Effector memory CD8-positive, alpha-beta T cell (primary cell): ENCODE measurements at places on chromosomes 16 and 17.

GRCh38 chr16:78291604-78292003 is 192.2 kb downstream of the WWOX start:
- DNase-seq = no peak
- no peaks in the 10 kb centered on the region for H3K36me3 ChIP-seq
- H3K4me1 ChIP-seq = no peaks in the 10 kb centered on the region
- H3K4me3 ChIP-seq = no peak overlapping the region
- no peak overlapping the region for H3K27ac ChIP-seq
- H3K27me3 ChIP-seq = no peaks in the 10 kb centered on the region

GRCh38 chr17:81511554-81511803 is 1.1 kb downstream of the ACTG1 start:
- H3K4me1 ChIP-seq = peaks cover 57% of the 10 kb centered on the region
- H3K27me3 ChIP-seq = no peaks in the 10 kb centered on the region
- peaks cover 70% of the 10 kb centered on the region for H3K36me3 ChIP-seq
- DNase-seq = no peak
- H3K27ac ChIP-seq = peak overlapping the region; percentile 94
- peak overlapping the region; percentile 99 for H3K4me3 ChIP-seq

DNA sequence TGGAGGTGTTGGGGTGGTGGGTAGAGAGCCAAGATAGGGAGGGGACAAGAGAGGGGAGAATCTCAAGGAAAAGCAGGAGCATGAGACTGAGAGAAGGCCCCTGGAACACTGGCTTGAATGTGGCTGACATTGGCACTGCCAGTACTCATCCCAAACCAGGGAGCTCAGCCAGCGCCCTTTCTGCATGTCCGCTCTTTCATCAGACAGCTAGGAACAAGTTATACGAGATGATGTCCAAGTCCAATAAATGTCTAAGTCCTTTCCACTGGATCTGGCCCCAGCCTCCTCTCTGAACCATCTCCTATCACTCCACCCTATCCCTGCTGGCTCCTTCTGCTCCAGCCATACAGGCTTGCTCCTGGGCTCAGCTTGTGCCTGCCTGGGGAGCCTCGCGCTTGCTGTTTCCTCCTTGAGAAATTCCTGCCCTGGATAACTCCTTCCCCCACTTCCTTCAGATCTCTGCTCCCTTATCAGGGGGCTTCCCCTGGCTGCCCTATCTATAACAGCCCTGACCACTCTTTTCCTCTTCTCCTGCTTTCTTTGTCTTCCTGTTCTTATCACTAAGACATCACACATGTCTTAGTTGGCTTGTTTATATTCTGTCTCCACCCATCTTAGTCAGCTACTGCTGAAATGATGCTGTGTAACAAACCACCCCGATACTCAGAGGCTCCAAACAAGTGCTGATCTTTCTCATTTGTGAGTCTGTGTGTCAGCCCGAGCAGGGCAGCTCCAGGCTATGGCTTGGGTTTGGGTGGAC is 37.1 kb upstream of the MEOX1 start:
- H3K27me3 ChIP-seq = peaks cover 44% of the 10 kb centered on the region
- no peak overlapping the region for H3K27ac ChIP-seq
- H3K36me3 ChIP-seq = peaks cover 14% of the 10 kb centered on the region
- no peak for DNase-seq
- H3K4me3 ChIP-seq = no peak overlapping the region
- peaks cover 21% of the 10 kb centered on the region for H3K4me1 ChIP-seq

DNA sequence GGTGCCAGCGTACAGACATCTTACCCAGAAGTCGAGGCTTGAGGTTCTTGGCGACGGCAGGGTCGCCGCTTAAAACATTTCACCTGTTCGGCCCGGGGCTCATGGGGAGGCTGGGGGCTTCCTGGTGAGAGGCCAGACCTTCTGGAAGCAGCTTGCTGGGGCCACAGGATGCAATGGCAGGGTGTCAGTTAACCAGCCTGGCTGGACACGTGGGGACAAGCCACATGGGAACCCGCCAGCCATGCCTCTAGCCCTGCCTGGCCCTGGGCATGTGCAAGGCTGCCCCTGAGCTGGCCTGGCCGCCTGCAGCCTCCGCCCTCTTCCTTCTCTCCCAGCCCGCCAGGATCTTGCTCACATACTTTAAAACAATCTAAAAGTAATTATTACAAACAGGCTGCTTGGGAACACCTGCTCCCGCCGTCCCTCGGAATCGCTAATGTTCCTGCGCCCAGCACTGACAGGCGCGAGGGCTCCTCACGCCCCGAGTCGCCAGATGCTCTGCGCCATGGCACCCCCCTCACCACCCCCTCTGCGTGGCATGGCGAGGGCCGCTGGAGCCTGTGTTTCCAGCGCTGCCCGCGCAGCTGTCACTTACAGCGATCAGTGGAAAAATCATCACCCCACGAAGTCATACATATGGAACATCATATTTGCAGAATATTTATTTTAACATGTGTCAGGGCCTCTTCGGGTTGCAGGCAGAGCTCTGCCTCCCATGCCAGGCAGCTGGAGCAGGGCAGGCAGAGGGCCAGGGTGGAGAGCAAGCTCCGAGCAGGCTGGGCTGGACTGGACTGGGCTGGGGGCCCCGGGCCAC is 188.7 kb upstream of the GSE1 start:
- DNase-seq = no peak
- H3K4me1 ChIP-seq = peaks cover 5% of the 10 kb centered on the region
- peaks cover 27% of the 10 kb centered on the region for H3K27me3 ChIP-seq

DNA sequence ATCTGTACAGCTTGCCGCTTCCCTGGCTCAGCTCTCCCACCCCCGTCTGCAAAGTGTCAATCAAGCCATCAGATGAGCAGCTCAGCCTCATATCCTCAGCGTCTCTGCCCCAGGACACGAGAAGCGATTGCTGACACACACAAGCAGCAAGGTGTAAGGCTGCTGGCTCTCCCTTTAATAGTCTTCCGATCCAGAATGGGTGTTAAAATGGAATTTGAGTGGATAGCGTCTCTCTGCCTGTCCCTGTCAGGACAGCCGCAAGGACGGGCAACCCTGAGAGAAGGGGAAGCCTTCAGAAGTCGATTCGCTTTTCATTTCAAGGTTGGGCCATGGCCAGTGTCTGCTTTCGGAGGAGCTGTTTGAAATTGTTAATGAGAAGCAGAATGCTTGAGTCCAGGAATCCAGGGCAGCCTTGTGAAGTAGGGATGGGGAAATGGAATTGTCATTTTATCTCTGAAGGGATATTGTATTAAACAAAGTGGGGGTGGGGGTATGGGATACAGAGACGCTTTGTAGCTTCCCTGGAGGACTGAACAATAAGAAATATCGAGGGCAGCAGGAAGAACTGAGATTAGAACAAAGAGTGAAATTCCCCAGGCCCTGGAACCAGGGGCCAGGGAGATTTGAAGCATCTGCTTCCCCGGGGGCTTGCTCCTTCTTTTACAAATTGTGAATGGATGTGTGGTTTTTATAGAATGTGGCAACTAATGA is 4.7 kb upstream of the PIPOX start:
- DNase-seq = no peak
- no peak overlapping the region for H3K4me3 ChIP-seq
- H3K4me1 ChIP-seq = peaks cover 7% of the 10 kb centered on the region
- H3K36me3 ChIP-seq = no peaks in the 10 kb centered on the region
- H3K27me3 ChIP-seq = peaks cover 44% of the 10 kb centered on the region

GRCh38 chr17:59853168-59853918 is 39.4 kb downstream of the TUBD1 start:
- H3K27ac ChIP-seq = no peak overlapping the region
- peaks cover 6% of the 10 kb centered on the region for H3K36me3 ChIP-seq
- no peaks in the 10 kb centered on the region for H3K27me3 ChIP-seq
- H3K4me3 ChIP-seq = no peak overlapping the region

DNA sequence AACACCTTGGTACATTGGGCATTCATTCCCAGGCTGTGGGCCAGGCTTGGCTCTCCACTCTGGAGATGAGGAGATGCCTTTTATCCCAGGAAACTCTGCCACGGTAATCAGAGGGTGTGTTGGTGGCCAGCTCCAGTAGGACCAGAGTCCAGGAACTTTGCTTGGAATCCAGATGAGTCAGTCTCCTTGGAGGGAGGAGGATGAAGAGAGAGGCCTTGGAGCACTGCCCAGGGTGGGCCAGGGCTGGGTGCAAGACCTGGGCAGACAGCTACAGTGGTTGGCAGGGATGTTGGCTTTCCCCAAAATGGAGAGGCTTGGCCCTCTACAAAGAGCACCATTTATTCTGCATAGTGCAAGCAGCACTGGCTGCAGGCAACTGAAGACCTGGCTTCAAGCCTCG is 209.0 kb downstream of the RGS9 start:
- no peaks in the 10 kb centered on the region for H3K36me3 ChIP-seq
- no peaks in the 10 kb centered on the region for H3K4me1 ChIP-seq
- H3K27ac ChIP-seq = no peak overlapping the region
- H3K27me3 ChIP-seq = peaks cover 68% of the 10 kb centered on the region

DNA sequence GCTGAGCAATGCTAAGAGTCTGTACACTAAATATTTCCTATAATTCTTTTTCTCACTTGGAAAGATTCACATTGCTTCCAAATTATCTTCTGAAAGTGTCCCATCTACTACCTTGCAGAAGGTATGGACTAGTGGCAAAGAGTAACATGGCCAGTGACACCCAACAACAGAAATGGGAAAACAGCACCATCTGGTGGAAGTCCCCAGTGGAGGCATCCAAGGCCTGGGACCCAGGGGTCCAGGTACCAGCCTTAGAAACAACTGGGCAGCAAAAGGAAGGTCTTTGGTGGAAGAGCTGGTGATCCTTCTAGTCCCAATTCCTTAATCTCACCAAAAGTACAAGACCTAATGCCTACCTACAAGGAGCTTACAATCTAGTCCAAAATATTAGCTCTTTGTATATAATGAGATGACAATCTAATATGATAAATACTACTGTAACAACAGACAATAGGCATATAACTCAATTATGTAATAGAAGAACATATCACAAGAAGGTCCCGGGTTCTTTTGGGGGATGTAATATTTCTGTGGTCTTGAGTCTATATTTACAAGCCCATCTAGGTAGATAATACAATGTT is 55.3 kb downstream of the SKAP1 start:
- H3K4me1 ChIP-seq = peaks cover 14% of the 10 kb centered on the region
- H3K27me3 ChIP-seq = no peaks in the 10 kb centered on the region

DNA sequence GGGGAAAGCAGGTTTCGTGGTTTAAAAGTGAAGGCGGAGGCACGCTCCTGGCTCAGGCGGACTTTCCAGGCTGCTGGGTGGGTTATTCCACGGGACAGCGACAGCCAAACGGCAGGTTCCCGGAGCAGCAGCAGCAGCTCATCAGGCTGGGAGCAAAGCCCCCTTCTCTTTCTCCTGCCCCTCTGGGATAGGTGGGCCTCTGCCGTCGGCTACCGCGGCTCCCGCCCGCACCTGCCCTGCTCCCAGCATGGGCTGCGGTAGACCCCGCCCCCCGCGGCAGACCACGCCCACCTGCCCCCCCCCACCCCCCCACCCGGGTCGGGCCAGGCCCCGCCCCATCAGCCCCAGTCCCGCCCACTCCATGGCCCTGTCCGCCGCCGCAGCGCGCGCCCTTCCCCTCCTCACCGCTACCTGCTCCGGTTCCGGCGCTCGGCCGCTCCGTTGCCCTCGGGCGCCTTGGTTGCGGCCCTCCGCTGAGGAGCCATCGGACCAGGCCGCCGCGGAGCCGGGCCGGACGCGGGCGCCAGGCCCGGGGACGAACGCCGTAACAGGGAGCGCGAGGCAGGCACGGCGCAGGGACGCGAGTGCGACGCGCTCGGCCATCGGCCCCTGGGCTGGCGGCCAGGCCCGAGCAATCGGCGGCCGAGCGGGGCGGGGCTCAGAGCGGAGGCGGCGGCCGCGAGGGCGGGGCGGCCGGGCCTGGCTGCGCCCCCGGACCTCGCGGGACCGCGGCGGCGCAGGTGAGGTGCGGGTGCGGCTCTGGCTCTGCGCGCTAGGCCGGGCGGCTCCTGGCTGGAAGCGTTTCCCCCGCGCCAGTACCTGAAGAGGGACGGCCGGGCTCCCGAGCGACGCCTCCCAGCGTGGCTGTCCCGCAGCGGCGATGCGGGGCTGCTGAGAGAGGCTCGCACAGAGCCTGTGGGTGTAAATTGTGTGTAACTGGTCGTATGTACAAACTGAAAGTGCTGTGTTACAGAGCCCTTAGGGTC is at the start of the genes HEXD and OGFOD3:
Gene HEXD, plus strand, starts transcription at position 347 of the 986 bp plus-strand sequence. CDS start 1,453 bp downstream, outside the sequence.
Gene OGFOD3, minus strand, starts transcription at position 586 of the 986 bp plus-strand sequence. Its CDS starts 101 bp downstream, at position 485.
- peaks cover 22% of the 10 kb centered on the region for H3K4me1 ChIP-seq
- peak within 1 kb of the TSS; percentile 81 for H3K4me3 ChIP-seq
- peak; percentile 79 for DNase-seq

DNA sequence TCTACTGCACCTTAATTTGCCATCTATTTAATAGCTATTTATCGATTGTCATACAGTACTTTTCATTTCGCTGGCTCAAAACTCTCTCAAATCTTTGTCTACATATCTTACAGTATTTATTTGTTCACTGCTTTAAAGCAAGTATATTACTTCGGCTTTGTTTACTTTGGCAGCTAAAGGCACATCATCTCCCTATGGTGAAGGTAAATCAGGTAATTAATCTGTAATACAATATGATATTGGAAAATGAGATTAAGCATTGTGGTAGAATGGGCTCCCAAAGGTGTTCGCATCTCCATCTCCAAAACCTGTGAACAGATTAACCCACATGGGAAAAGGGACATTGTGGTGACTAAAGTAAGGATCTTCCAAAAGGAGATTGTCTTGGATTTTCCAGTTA is 6.5 kb downstream of the TMEM170A start:
- H3K27ac ChIP-seq = peak overlapping the region; percentile 46
- peaks cover 53% of the 10 kb centered on the region for H3K4me1 ChIP-seq
- H3K27me3 ChIP-seq = no peaks in the 10 kb centered on the region
- H3K36me3 ChIP-seq = peaks cover 25% of the 10 kb centered on the region
- no peak for DNase-seq

DNA sequence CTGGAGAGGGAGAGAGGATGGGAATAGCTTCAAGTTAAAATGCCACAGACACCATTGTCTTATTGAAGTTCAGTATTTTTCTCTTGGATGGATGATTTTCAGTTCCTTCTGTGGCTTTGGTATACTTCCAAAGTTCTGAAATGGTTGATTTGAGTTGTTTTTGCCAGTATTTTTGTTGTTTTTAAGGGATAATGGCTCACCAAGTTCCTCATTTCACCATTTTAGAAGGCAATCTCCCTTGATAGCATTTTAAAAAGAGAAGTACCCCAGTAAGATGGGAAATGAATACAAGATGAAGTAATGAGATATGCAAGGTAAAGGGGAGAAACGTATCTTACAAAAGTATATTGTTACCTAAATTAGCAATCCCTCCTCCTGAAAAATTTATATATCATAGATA is 18.5 kb upstream of the SPDYE4 start:
- H3K27ac ChIP-seq = no peak overlapping the region
- peaks cover 3% of the 10 kb centered on the region for H3K36me3 ChIP-seq
- no peak overlapping the region for H3K4me3 ChIP-seq
- no peak for DNase-seq

DNA sequence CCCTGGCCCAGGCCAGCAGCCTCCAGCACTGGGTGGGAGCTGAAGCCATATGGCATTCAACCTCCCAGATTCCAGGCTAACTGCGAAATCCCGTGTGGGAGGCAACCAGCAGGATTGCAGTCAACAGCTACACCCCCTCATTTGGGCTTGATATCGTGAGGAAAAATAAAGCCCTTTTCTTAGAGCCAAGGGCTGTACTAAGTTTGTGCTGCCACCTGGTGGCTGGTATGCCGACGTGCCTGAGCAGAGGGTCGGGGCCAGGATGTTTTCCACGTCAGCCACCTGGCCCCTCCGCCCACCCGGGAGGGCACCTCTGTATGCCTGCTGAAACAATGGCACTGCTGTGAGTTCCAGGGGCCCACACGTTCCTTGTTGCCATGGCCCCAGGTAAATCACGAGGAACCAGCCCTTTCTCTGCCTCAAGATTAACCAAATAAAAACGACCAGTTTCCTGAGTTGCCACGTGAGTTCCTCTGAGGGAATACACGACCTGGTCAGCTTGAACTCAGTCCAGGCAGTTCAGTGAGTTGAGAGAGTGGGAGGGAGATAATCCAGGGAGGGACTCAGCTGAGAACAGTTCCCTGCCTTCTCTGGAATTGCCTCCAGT is 9.0 kb downstream of the TMEM98 start:
- no peak overlapping the region for H3K4me3 ChIP-seq
- H3K4me1 ChIP-seq = peaks cover 3% of the 10 kb centered on the region
- H3K27ac ChIP-seq = no peak overlapping the region
- DNase-seq = peak; percentile 48
- H3K27me3 ChIP-seq = peaks cover 57% of the 10 kb centered on the region
